Omental fat pad (tissue), 4 donors: ENCODE measurements at places on chromosomes 12 and 14. TPM values are rescaled to one million over a fixed set of nuclear protein-coding genes. Genes with fewer than 3 reads are reported as not detected.
A peak's percentile ranks its signal among the peaks of the same experiment; 100 is the strongest.

Gene MMP17
- total RNA-seq = 2.3 TPM

DNA sequence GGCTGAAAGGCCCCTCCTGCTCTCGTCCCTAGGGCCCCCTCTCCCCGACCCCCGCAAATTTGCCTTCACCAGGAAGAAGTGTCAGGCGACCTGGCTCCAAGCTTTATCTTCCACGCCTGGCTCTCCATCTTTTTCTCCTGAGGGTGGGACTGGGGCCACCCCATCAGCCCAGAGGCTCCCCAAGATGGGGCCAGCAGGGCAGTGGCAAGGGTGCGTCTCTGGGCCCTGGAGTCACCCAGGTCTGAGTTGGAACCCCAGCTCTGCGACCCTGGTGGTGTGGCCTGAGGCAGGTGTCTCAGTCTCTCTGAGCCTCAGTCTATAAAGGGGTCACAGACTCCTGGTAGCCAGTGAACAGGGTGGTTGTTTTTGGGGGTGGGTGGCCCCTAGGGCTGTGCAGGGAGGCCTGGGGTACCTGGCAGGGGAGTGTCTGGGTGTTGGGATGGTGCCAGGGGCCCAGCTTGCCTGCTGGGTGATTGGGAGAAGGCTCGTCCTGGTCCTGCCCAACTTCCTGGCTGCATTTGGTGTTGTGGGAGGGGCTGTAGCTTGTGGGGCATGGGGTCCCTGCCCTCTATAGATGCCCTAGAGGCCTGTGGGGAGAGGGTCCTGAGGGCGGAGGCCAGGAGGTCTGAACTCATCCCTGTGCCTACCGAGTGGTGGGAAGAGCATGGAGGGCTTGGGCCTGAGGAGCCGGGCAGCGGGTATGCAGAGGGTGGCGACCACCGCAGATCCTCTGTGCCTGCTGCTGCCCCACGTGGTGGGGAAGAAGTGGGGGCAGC is 7.6 kb downstream of the KIF26A start:
- DNase-seq = no peak

DNA sequence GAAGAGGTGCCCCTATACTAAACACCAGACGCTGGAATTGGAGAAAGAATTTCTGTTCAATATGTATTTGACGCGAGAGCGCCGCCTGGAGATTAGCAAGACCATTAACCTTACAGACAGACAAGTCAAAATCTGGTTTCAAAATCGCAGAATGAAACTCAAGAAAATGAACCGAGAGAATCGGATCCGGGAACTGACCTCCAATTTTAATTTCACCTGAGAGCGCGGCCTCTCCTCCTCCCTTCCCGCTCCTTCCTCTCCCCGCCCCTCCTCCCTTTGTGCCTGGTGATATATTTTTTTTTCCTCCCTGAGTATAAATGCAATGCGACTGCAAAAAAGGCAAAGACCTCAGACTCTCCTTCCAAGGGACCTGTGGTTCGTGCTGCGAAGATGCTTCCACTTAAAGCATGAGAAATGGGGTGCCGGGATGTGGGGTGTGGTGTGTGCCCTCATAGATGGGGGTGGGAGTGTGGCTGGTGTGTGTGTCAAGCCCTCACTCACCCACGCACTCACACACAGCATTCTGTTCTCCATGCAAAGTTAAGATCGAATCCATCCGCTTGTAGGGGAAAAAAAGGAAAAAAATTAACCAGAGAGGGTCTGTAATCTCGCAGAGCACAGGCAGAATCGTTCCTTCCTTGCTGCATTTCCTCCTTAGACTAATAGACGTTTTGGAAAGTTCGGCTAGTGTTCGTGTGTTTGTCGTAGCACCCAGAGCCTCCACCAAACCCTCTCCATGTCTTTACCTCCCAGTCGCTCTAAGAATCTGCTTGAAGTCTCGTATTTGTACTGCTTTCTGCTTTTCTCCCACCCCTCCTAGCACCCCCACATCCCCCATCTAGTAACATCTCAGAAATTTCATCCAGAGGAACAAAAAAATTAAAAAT is 4.5 kb downstream of the HOXC10 start:
- no peak for DNase-seq

DNA sequence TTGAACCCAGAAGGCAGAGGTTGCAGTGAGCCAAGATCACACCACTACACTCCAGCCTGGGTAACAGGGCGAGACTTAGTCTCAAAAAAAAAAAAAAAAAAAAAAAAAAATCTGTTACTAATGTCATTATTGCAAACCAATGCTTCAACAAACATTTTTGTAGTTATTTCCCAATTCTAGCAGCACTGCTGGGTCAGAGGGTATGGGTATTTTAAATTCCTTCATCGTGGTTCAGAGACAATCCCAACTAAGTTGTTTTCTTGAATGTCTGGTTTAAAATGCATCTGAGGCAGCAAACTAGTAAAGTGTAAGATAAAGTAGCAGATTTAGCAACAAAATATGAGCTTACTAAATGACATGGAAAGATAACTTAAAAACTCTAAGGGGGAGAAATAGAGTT is 65.6 kb downstream of the FERMT2 start:
- no peak for DNase-seq

- no peak for DNase-seq
Measured at GRCh38 chr12:24062642-24063245, 113.3 kb upstream of the SOX5 start.

DNA sequence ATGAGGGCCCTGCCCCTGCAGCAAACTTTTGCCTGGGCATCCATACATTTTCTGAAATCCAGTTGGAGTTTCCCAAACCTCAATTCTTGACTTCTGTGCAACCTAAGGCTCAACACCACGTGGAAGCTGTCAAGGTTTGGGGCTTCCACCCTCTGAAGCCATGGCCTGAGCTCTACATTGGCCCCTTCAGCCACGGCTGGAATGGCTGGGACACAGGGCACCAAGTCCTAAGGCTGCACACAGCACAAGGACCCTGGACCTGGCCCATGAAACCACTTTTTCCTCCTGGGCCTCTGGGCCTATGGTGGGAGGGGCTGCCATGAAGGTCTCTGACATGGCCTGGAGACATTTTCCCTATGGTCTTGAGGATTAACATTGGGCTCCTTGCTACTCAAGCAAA is 266.3 kb downstream of the LRIG3 start:
- DNase-seq = no peak

- DNase-seq = peak; percentile 66
Measured at GRCh38 chr12:6534945-6535696, 804 bp downstream of the GAPDH start.
